ENCODE measurements at places on chromosomes 2 and 18.

DNA sequence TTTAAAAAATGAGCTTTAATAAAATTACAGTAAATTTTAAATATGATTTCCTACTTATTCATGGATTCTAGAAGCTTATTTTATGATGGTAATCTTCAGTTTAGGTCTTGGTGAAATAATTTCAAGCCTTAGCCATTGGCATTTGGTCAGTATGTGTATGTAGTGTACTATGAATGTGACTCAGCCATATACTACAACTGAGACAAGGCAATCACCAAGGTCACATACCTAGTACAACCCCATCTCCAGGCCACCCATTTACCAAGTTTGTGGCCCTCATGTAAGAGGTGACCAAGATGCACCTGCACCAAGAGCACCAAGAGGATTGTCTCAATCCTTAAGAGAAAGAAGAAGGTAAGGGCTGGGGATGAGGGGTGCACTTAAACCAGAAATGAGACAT is 54.8 kb upstream of the FRZB start:
- DNase-seq, result no peak

- DNase-seq, result peak; percentile 15
Measured at GRCh38 chr2:224284134-224284946, 117.6 kb downstream of the FAM124B start.

- peak; percentile 59 for DNase-seq
Measured at GRCh38 chr2:218569038-218569431, 396 bp downstream of the CNOT9 start.

DNA sequence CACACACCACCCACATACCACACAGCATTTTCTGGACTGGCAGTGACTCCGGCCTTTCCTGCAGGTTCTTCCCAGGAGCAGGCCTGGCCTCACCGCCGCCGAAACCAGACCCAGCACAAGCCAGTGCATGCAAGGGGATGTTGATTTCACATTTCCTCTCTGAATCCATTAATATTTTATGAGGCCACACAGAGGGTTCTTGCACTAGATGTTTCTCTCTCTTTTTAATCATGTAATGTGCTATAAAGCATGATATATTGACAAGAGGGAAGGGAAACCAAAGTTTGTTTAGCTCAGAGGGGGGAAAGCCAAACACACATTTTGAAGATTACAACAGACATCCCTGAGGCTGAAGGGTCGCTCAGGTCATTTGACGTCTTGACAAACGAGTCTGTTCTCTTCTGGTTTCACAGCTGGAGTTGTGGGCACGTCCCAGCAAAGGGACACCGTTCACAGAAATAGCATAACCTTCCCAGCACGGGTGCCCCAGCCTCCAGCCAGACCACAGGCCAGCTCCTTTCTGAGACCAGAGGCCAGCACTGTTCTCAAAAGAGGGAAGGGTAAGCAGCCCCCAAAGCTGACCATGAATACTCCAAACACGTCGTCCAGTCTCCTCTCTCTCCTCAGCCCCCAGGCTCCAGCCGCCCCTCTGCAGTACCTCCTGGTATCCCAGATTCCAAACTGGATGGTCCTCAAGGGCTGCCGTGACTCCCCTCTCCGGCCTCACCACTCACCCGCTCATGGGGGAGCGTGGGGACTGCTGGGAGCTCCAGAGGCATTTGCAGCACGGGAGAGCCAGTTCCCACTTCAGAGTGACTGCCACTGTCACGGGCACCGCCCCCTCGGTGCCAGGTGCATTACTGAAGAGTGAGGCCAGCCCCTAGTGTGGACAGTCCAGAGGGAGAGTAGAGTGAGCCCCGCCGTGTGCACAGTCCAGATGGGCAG is 340.3 kb upstream of the SALL3 start:
- no peak for DNase-seq

DNA sequence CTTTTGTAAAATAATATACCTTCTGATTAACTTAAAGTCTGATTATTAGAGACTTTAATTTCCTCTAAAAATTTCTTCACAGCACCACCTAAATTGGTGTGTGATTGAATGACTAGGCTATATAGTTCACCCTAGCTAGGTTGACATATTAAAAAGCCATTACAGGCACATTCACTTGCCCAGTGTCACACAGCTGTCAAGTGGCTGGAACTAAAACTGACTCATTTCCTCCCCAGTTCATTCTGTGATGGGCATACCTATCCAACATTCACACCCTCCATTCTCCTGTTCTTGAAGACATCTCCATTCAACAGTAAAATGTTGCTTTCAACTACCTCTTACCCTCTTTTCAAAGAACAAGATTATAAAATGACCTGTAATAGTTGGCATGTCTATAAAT is 334.5 kb downstream of the ARHGAP15 start:
- no peak for DNase-seq

DNA sequence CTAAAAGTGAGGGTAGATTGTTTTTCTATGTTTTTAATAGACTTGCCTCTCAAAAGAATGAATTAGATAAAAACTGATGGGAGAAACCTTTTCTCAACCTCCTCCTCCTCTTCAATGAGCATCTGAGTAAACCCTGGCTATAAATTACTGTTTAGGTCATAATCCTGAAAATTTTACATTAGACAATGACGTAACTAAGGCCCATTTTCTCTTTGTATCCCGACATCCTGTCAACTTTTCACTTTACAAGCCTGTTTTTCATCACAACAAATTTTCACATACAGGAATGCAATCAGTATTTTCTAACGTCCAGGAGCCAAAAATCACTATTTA is 1.3 kb downstream of the SPIRE1 start:
- DNase-seq, result no peak

GRCh38 chr18:79862562-79862961 is 64.8 kb downstream of the KCNG2 start:
- DNase-seq, result no peak

DNA sequence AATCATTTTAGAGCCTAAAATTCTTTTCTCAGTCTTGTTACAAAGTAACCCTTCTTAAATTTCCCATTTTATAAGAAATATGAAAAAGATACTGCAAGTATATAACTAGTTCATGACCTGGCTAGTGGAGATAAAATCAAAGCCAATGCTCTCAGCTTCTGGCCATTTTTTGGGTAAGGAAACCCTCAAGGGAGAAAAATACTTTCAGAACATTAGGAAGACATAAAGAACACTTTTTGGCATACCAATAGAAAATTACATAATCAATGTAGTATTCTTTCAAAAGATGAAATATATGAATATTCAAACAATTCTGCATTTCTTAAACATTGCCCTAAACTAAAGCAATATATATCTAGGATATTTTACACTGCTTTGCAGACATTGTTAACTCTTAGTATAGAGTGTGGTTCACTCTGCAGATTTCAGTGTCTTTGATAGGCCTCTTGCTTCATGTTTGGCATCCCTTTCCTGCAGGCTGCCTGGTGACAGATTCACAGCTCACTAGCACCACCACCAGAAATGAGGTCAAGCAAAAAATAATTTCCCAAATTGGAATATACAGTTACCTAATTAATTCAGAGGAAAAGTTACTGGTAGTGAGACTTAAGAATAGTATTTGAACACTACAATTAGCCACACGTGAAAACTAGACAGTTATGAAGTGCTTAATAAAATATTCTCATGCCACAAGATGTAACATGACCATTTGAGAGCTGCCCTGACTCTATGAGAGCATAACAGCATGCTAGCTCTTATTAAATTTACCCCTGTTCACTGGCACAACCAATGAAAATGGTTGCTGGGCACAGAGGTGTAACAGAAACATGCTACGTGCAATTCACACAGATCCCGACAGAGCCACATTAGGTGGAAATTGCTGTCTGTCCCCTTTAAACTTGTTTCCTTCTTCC is 36.0 kb downstream of the PAIP2B start:
- DNase-seq, result no peak

- DNase-seq, result no peak
Measured at GRCh38 chr2:44951124-44951523, 9.6 kb downstream of the SIX3 start.

DNA sequence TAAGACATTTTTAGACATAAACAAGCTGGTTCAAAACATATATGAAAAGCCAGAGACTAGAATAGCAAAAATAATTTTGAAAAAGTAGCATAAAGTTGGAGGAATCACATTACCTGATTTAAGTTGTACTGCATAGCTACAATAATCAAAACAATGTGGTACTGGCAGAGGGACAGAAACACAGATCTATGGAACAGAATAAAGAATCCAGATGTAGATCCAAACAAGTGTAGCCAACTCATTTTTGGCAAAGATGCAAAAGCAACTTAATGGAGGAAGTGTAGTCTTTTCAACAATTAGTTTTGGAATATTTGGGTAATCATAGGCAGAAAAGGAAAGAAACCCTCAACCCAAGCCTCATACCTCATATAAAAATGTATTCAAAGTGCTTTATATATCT is 278.7 kb upstream of the ZNF521 start:
- DNase-seq, result no peak

- DNase-seq, result no peak
Measured at GRCh38 chr2:212911011-212911410, 240.4 kb downstream of the IKZF2 start.
